ENCODE measurements at places on chromosomes 1 and 21.
A peak's percentile ranks its signal among the peaks of the same experiment; 100 is the strongest.

GRCh38 chr21:15631342-15631741 is 98.4 kb upstream of the USP25 start:
- peak; percentile 55 for DNase-seq

DNA sequence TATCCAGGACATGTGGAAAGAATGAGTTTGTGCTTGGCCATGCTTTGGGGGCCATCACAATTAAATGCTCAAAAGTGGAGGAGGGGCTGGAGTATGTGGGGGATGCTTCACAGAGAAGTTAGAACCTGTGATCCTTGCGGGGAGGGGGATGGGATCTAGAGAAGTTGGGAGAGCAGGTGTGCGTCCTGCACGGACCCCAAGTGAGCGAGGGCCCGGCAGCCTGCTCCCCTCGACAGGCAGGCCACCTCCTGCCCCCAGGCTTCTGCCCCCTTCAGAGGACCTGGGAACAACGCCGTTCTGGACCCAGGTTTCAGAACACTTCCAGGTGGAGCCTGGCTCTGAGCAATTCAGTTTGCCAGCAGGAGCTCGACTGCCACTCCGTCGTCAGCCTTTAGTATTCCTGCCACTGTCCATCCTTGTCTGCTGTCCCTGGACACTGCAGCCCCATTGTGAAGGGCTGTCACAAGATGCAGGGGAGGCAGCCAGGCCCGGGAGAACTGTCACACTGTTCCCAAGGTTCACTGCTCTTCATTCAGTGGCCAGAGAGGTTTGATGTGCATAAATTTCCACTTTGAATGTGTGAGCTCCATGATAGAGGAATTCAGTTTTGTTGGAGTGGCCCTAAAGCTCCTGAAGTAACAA is 112.2 kb downstream of the DHRS3 start:
- DNase-seq = no peak

DNA sequence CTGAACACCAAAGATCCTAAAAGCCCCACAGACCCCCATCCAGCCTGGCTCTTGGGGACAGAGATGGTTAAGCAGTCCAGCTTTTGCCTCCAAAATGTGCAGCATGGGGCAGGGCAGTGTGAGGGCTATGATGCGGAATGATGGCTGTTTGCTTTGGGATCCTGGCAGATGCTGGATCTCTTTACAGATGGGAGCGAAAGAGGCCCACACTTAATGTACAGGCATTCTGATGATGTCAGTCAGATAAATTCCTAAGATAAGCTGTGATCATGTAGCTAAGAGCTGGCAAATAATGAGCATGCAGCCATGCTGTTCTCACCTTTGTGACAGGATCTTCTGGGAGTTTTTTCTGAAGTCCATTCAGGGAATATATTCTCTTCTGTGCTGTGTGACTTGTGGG is 17.6 kb upstream of the KCNQ4 start:
- DNase-seq = peak; percentile 12

DNA sequence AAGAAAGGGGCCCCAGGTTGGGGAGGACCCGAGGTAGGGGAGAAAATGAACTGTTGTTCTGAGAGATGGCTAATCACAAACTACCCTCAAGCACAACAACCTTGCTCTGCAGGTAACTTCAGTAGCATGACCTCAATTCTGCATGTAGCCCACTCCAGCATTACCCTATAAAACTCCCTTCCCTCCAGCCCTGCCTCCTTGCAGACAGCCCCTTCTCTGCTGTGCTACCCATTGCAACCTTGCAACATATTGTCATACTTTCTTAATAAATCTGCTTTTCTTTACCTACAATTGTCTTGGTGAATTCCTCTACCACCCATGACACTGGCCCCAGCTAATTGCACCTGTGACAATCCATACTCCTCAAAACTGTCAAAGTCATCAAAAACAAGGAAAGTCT is 428.9 kb downstream of the MATN1 start:
- DNase-seq = no peak

DNA sequence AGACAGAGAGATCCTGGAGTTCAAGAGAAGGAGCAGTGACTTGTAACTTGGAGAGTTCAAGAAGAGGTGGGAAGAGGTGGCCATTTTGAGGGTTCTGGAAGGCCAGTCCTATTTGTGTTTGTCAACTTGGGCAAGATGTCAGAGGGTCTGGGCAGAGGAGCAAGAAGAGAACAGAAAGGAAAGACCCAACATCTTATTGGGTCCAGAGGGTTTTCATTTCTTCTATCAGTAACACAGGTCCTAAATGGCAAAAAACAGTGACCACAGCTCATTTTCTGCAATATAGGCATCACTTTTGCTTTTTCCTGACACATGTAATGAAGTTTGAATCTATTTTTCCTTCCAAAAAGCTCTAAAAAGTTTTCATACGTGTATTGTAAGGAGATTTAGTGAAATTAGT is 38.3 kb upstream of the MAP10 start:
- no peak for DNase-seq

DNA sequence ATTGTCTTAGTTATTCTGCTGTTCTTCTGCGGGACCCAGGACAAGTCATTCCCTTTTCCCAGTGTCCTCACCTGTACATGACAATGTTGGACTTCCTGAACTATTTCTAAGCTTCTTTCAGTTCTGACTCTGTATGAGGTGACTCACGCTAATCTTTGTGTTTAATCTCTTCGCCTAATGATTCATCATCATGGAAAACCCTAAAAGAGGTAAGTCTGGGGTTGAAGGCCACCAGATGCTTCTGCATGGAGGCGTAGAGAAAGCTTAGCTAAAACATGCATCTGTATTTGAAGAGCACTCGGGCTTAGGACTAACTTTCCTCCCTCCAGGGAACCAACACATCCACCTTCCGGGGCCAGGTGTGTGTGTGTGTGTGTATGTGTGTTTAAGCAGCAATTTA is 7.4 kb downstream of the SPRR5 start:
- no peak for DNase-seq

DNA sequence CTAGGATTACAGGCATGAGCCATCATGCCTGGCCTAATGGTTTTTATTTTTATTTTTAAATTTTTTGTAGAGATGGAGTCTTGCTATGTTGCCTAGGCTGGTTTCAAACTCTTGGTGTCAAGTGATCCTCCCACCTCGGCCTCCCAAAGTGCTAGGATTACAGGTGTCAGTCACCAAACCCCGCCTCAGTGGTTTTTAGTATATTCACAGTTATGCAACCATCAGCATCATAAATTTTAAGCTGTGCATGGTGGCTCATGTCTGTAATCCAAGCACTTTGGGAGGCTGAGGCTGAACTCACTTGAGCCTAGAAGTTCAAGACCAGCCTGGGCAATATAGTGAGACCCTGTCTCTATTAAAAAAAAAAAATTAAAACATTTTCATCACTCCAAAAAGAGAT is 28.6 kb downstream of the PIK3CD start:
- no peak for DNase-seq

DNA sequence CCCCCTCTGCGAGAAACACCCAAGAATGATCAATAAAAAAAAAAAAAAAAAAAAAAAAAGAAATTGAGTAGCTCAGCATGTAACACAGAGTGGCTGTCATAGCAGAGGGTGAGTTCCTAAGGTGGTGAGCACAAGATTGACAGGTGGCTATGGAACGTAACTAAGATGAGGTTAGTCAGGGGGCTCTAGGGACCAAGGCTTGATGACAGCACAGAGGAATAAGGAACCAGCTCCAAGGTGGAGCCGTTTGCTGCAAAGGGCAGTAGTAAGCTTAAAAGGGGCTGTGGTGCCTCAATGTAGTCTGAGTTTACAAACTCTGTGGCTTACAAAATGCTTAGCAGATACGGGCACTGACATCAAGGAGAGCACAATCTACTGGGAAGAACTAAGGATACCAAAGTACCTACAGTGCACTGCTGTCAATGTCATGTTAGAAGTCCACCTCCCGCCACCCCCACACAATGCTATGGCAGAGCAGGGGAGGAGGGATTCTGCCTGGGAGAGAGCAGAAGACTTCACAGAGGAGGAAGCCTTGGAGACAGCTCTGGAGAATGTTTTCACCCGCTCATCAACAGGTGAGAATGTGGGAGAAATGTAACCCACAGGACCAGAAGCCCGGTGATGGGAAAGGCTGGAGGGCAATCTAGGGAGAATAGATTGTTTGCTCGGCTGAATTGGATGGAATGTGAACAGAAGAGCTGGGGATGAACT is 13.1 kb downstream of the IQGAP3 start:
- DNase-seq = no peak

DNA sequence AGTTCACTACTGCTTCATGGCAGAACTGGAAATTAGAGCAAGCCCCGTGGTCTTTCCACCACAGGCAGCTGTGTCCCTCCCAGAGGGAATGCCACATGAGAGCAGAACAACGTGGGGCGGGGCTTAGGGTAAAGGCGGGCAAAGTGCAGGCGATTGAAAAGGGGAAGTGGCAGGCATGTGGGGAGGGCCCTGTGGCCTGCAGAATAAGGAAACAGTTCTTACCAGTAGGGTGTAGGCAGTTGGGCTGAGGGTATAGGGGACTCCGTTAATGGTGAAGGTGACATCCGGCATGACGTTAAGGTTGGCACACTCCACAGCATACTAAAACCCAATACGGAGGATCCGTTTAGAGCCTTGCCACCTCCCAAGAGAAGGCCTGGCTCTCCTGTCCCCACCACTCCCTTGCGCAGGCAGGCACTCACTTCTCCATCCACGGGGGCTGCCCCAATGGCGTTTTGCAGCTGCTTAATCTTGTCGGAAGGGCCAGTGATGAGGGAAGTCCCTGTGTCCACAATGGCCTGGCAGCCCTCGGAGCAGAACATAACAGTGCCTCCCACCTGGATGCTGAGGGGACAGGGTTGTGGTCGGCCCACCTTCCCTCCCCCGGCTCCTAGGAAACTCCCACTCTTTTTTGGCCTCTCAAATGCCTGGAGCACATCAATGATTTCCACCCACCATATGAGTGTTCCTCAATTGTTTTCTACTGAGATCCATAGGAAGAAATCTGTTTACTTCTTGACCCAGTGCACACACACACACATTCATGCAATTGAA is 9.1 kb upstream of the RAB7B start:
- no peak for DNase-seq

DNA sequence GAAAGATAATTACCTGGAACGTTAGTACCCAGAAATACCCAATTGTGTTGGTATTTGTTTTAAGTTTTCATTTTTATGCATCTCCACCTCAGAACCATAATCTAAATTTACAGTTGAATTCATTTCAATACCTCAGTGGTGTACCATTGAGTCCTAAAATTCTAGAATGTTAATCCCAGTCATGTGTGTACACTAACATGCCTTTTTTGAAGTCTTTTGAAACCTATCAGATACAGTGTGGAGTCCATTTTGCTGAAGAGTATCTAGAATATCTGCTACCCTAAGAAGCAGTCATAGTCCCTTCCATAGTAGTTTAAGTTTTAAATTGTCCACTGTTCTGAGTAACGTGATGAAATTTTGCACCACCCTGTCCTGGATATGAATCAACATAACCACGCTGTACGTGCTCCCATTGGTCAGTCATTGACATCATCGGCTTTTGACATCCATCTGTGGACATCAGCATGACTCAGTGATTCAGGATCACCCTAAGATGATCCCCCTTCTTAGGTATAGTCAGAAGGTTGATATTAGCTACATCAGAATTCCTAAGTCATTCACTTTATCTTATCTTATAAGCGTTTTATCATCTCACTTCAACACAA is 7.5 kb upstream of the ASH1L start:
- DNase-seq = peak; percentile 93

DNA sequence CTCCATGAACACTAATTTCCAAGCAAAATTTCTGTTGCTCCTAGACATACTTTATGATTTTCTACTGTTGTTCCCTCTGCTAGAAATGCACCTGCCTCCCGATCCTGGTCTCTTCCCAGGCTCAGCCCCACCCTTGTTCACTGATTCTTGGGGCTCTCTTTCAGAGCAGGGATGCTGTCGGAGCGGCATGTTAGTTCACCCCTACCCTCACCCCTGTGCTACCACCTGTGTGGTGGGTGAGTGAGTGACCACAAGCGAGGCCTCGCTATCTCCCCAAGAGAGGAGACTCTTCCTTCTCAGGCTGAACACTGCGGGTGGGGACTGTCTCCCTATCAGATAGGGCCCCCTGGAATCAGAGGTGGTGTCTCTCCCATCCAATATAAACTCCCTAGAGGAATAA is 4.9 kb upstream of the S100A8 start:
- DNase-seq = no peak

GRCh38 chr21:36591326-36591970 is 107.5 kb upstream of the SIM2 start:
- no peak for DNase-seq

DNA sequence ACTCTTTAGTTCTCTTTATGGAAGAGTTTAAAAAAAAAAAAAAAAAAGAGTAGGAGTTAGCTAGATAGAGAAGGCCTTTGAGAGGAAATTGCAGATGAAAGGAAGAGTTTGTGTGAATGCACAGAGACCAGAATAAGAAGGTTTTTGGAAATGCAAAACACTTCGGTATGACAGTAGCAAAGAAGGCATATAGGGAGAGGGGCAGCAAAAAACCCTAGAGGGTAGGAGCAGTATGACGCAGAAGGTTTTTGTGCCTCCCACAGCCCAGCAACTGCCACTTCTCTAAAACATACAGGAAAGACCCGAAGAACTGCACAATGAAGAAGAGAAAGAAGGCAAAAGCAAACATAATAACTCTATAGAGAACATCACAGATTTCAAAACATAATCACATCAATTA is 84.3 kb downstream of the WDR64 start:
- no peak for DNase-seq

GRCh38 chr1:59597420-59598119 is 217.2 kb upstream of the HOOK1 start:
- DNase-seq = no peak

- peak; percentile 84 for DNase-seq
These were observed 23.4 kb downstream of the LDLRAP1 start for GRCh38 chr1:25566730-25567341.

DNA sequence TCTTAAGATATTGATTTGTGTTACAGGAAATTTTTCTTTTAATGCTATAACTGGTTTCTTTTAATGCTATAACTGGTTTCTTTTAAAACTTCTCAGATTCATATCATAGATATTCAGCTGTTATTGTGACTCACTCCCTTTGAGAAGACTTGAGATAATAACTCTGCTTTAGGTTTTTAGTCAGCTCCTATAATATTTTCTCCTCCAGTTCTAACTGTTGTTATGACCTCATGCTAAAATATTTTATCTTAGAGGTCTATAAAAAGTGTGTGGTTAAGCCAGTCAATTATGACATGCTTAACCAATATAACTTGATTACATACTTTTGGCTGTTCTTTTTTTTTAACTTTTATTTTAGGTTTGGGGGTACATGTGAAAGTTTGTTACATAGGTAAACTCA is 280.2 kb downstream of the PTGER3 start:
- no peak for DNase-seq

DNA sequence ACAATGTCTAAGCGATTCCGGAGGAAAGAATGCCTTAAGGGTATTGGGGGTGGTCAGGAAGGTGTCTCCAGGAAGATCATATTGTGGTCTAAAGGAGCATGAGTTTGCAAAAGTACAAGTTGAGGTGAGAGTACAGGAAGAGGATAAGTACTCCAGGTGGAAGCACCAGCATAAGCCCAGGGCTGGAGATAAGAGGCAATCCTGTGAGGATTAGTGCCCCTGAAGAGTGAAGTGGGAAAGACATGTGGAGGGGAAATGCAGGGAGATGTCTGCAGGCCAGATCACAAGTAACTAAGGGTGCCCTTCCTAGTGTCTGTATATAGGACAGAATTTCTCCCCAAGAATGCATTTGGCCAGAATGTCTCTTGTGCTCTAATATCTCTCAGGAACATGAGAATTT is 188.3 kb upstream of the DPT start:
- no peak for DNase-seq

- DNase-seq = no peak
These were observed 119.7 kb downstream of the LYPLAL1 start for GRCh38 chr1:219293410-219293809.

- DNase-seq = no peak
These were observed 102.3 kb downstream of the LACTBL1 start for GRCh38 chr1:22870201-22870871.
